ENCODE measurements at places on chromosomes 6 and 20.

DNA sequence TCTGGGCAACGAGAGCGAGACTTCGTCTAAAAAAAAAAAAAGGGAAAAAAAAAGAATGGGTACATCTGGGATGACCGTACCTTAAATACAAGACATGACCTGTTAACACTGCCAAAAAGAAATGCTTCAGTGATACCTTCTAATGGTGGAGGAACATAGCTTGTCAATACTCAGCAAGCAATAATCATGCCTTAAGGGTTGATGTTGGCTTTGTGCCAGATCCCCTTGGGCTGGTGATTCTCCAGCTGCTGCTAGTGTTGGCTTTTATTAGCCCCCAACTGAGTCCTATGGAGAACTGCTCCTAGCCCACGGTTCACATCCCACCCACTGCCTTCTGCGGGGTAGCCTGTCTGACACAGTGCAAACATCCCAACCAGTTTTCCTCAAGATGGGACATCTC lies 134.9 kb downstream of the PLCB1 start:
- peak; percentile 61 for DNase-seq

DNA sequence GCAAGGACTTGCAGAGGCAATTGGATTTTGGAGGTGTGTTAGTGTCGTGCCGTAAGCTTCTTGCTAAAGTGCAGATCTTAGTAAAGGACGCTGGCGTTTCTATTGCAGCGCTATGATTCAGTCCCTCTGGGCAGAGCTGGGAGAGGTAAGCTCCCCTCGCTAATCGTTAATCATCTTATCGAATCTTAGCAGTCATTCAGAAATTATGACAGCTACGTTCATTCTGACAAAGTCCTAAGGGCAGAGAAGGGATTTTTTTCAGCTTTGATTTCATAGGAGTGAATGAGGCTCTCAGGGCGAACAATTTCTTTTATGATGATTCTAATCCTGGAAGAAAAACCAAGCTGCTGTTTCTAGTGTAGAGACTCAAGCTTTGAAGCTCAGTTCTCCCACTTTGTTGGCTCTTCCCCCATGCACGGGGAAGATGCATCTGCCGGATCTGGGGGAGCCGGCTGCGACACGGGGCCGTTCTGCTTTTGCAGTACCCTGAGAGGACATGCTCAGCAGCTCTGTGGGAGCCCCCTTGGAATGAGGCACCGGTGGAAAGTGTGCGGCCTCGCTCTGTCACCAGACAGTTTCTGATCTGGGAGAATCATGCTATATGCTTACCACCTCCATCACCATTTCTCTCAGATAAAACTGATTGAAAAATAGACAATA lies 79.1 kb upstream of the SLC22A23 start:
- no peak for DNase-seq

- no peak for DNase-seq
Measured at GRCh38 chr6:15569035-15569995, 93.5 kb downstream of the DTNBP1 start.

- DNase-seq, result peak; percentile 98
Measured at GRCh38 chr20:4875578-4876067, 125.7 kb downstream of the SLC23A2 start.

DNA sequence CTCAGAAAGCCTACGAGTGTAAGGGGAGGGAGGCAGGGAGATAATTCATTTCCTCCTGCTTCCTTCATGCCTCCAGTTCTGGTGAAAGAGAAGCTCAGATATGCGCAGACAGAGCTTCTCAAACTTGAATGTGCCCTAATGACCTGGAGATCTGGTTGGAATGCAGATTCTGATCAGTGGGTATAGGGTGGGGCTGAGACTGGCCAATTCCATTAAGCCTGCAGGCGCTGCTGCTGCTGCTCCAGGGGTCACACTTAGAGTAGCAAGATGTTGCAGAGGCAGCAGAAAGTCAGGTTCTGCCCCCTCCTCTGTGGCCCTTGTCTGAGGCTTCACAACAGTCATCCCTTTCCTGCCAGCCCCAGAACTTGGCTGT lies 161.0 kb downstream of the DHX35 start:
- no peak for DNase-seq

DNA sequence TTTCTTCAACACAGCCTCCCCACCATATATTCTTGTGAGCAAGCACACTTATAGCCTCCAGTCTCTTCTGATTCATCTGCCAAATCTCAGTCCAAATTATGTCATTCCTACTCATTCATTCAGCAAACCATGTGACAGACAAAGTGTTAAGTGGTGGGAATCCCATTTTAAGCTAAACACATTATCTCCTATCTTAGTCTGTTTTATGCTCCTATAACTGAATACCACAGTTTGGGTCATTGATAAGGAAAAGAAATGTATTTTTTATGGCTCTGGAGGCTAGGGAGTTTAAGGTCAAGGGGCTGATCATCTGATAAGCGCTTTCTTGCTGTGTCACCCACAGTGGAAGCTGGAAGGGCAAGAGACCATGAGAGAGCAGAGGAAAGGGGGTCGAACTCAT lies 23.9 kb upstream of the SMIM13 start:
- no peak for DNase-seq

DNA sequence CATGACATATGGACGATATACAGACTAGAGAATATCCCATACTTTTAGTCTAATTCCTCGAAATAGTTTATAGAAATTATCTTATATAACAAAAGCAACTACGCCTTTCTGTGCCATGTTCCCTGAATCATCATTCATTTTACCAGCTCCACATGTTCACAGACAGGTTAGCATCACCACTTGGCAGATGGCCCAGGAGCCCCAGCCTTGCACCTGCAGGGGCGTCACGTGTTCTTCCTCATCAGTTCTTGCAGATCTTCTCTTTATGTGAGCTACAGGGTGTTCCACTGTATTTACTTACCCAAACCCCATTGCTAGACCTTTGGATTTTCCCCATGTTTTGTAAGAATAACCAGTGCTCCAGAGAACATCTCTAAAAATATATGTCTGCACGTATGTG lies 12.6 kb upstream of the BNIP5 start:
- DNase-seq, result peak; percentile 87

DNA sequence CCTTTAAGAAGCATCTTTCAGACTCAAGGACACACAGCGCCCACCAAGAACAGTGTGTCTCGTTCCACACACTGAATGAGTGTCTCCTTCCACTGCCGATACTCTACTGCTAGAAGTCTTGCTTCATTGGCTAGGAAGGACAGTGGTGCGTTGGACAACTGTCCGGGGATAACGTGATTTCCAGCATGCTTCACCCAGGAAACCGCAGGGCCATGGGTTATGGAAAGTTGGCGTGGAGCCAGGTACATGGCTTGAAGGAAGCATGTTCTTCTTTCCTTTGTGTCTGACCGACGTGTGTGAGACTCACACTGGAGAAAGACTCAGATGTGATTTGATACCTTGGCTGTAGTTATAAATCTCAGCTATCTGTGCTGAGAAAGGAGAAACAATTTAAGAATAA lies 73.2 kb downstream of the SMOC2 start:
- no peak for DNase-seq

GRCh38 chr6:1640476-1640875 lies 30.8 kb downstream of the FOXC1 start:
- DNase-seq, result no peak

DNA sequence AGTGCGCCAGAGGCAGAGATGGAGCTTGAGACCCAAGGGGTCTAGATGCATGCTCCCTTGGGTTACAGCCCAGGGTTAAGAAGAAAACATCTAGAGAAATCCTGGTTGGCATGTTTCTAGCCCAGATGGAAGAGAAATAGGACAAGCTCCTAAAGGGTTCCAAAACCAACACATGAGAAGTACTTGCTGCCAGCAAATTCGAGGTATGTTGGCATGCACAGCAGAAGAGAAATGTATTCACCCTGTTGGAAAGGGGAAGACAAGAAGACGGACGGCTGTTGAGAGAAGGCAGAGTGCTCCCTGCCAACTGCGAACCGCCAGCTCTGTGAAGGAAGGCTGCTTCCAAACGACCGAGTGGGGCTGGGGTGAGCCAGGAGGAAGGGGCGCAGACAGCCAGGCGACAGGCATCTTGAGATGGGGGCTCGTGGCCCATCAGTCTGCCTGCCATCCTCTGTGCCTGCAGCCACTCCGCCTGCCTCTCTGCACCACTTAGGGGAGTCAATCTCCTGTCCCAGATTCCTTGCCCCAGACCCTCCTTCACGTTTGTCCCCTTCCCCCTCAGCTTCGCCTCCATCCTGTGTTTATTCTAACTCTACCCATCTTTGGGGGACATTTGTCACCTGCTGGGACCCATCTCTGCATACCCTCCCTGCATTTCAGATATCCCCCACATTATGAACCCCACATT lies 249.2 kb downstream of the CDC5L start:
- no peak for DNase-seq

DNA sequence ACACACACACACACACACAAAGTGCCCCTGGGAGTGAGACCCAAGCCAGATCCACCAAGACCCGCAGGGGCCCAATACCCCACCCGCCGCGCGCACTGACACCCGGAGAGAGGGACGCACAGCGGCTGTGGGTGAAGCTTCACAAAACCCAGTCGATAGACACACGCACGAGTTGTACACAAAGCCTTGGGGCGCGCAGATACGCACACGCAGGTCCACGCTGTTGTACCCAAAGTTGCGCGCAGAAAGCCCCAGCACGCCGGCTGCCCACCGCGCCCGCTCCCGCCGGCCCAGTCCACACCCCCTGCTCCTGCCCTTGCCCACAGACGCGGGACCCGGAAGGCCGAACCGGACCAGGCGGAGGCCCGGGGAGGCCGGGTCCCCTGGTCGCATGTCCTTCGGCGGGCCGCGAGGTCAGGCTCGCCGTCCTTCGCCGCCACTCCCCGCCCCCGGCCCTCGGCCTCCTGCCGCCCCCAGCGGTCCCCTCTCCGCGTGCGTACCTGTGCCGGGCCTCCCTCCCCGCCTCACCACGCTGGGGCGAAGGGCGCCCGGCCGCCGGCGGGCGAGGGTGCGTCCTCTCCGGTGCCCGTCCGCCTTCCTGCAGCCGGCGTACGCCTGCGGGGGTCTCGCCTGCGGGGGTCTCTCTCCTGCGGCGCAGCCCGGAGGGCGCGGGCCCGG lies at the start of gene TMEM74B:
Gene TMEM74B, minus strand, starts transcription at position 344 of the 678 bp plus-strand sequence. CDS start 1,180 bp downstream, outside the sequence.
- DNase-seq, result no peak

DNA sequence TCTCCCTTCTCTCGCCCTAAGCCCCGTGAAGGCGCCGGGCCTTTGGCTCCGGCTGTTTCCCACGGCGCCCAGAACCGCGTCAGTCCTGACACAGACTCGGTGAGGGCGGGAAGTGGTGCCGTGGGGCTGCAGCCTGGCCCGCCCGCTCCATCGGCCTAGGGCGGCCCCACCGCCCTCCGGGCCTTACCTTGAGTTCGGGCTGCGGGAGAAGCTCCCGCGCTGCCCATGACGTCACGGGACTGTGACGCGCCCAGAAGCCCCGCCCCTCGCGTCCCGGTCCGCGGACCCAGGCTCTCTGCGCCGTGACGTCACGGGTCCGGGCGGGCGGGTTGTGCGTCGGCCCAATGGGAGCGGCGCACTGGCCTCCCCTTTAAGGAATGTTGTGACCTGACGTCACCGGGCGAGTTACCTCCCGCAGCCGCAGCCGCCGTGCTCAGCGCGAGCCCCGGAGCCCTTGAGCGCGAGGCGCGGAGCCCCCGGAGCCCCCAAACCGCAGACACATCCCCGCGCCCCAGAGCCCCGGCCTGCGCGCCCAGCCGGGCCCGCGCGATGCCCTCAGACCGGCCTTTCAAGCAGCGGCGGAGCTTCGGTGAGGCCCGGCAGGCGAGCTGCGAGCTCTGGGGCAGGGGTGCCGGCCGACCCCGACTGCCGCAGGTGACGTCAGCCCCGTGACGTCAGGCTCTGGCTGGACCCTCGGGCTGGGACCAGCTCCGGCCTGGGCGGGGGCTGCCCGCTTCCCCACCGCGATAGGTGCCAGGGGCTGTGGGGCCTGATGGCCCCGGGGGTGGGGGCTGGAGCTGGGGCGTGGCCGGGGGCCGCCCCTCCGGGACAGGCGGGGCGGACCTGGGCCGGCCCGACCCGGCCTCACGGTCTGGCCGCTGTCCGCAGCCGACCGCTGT lies at the start of gene MAP1LC3A:
Gene MAP1LC3A, plus strand, starts transcription at position 399 of the 899 bp plus-strand sequence. Its CDS starts 151 bp downstream, at position 550.
- no peak for DNase-seq

GRCh38 chr20:62941792-62942191 lies 3.8 kb downstream of the GID8 start:
- no peak for DNase-seq

DNA sequence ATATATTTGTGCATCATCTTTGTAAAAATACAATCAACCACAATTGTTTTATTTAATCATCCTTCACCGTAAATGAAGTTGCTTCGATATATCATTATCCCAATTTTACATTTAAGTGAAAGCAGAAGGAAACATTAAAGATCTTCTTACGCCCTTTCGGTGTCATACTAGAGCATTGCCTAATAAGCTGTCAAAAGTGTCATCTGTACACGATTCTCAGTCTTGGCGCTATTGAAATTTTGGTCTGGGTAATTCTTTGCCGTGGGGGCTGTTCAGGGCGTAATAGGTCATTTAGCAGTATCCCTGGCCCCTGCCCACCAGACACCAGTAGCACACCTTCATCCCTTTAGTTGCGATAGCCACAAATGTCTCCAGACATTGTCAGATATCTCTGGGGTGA lies 40.4 kb upstream of the TMEM170B start:
- DNase-seq, result no peak
